ENCODE measurements at places on chromosomes 16 and 17.
A peak's percentile ranks its signal among the peaks of the same experiment; 100 is the strongest.

DNA sequence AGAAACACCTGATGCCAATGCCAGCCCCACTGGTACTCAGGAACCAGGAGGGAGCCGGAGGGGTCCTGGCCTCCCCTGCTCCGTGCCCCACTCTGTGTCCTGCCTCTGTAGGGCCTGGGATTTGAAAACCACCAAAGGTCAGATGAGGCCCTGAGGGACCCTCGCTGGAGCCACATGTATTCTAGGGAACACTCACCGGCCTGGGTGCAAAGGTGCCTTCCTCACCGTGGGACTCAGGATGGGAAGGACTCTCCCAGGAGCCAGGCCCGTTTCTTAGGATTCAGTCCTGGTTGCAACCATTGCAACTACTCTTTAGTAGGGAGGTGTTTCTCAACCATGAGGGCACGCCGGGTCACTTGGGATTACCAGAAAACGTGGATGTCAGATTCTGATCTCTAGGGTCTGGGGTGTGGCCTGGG is 74.6 kb downstream of the N4BP1 start:
- DNase-seq: no peak

DNA sequence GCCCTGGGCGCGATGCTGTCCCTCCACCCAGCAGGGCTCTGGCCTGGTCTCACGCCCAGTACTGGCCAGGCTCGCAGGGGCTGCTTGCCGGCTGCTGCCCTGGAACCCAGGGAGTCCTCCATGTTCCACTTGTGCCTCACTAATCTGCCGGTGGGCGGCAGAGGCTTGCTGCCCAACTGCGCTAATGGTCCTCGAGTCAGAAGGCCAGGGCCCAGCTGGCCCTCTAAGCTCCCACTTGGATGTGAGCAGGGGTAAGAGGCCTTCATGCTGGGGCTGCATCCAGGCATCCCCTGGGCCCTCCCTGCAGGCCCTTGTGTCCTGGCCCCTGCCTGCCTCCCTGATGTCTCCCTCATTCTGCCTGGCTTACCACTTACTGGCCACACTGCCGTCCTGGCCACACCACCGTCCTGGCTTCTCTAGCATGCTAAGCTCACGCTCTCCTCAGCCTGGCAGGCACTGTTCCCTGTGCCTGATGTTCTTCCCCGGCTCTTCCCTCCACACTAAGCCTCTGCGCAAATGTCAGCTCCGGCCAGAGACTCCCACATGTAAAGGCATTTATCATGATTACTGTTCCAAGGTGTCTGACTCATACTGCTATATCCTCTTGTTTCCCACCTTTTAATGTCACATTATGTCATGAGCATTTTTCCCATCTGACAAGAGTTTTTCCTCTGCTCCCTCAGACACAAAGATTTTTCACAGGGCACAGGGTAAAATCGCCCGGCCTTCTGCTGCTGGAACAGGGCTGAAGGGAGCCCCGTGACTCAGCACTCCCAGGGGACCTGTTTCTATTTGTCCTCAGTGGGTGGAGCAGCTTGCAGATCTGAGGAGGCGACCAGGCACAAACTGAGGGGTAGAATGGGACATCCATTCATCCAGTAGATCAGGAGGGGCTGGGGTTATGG is 15.9 kb downstream of the B9D1 start:
- peak; percentile 75 for DNase-seq

DNA sequence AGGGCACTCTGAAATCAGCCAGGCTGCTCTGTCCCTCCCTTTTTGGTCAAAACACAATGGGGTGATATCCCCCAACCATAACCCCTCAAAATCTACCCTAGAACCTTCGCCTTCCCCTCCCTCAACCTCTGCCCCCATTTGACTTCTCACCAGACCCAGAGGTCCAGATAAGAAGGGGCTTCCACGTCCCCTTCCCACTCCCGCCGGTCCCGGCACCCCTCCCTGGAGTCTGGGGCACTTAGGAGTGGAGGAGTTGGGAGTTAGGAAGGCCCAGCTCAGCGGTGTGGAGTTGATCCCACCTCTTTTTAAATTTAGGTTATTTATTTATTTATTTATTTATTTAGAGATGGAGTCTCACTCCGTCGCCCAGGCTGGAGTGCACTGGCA is 619 bp upstream of the TMEM92 start:
- DNase-seq: no peak

DNA sequence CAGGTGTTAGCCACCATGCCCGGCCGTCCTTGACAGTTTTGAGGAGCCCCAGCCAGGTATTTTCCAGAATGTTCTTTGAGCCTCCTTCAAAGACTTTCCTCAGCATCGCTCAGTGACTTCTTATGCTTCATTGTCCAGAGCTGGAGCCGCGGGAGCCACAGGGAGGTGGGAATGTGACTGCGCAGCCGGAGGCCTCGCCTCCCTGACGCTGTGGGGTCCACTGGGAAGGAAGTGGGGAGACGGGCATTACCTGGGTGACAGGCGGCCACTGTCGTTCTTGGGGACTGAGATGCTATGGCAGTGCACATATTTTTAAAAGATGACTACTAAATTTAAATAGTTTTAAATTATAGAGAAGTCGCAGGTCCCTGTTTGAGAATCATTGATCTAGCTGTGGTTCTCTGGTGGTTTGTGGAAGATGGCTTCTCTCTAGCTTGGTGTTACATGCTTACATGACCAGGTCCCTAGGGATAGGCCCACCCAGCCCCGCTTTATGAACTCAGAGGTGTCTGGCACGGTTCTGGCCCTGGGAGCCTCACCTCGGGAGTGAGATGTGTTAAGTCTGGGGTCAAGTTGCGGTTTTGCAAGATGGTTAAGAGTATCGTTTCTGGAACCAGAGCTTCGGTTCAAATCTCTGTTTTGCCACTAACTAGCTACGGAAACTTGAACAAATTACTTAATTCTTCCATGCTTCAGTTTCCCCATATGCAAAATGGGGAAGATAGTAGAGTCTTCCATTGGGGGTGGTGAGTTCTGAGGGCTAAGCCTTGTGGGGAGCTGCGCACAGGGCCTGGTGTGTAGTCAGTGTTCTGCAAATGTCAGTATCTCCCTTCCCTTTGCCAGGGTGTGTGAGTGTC is 53.0 kb downstream of the ATP2C2 start:
- no peak for DNase-seq

DNA sequence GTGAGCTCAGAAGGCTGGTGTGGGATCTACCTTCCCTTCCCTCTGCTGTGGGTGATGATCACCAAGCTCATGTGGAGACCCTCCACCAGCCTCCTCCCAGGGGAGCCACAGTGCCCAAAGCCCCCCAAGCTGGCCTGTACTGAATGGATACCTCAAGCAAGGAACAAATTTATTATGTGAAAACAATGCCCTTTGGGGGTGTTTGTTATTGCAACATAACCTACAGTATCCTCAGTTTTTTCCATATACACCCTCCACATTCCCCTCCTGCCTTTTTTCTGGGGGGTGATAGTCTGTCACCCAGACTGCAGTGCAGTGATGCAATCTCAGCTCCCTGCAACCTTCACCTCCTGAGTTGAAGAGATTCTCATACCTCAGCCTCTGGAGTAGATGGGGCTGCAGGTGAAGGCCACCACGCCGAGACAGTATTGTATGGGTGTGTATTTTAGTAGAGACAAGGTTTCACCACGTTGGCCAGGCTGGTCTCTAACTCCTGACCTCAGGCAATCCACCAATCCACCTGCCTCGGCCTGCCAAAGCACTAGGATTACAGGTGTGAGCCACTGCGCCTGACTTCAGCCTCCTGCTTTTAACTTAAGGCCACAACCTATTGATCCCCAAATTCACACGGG is 215.9 kb downstream of the CPPED1 start:
- no peak for DNase-seq

DNA sequence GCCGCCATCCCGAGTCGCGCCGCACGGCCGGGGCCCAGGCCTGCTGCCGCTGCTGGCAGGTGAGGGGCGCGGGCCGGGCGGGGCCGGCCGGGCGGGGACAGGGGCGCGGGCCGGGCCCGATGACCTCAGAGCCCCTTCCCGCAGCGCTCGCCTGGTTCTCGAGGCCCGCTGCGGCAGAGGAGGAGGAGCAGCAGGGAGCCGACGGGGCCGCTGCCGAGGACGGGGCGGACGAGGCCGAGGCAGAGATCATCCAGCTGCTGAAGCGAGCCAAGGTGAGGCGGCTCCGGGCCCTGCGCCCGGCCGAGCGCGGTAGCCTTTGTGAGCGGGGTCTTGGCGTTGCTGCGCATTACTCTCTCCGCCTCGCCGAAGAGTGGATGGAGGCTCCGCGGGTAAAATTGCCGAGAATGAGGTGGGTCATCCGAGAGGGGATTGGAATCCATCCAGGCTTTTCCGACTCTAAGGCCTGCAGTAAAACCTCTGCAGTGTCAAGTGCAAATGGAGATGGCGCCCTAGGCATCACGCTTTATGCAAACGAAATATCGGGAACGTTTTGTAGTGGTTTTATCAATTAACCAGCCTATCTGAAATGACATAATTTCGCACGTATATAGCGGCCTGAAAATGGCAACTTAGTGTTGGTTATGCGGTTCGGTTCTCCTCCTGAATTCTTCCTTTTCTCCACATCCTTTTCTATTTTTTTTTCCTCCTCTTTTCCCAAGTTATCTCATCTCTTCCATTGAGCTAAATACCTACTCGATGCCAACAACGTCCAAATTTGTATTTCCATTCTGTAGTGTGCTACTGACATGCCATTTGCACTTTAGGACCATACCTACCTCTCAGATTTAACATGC is 577 bp downstream of the TTC19 start:
- no peak for DNase-seq

- no peak for DNase-seq
Observed at GRCh38 chr17:79622122-79622601, 11.3 kb upstream of the RBFOX3 start.

GRCh38 chr17:2181206-2181896 is 122.2 kb downstream of the SMG6 start:
- peak; percentile 84 for DNase-seq

DNA sequence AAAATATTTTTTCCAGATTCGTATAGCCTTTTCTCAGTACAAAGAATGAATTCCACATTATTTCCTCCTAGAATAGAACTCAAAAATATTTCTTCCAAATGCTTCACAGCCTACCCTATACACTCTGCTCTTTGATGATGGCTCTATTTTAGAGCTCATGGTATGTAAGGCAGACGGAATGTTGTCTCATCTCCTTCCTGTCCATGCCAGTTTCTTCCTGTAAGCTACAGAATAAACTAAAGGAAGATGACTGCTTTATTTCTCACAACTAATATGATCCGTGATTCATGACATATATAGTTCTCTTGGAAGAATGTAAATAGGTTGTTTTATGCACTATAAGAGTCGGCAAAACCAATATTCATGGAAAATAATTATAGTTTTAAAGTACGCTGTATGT is 723.1 kb downstream of the CDH11 start:
- DNase-seq: no peak

DNA sequence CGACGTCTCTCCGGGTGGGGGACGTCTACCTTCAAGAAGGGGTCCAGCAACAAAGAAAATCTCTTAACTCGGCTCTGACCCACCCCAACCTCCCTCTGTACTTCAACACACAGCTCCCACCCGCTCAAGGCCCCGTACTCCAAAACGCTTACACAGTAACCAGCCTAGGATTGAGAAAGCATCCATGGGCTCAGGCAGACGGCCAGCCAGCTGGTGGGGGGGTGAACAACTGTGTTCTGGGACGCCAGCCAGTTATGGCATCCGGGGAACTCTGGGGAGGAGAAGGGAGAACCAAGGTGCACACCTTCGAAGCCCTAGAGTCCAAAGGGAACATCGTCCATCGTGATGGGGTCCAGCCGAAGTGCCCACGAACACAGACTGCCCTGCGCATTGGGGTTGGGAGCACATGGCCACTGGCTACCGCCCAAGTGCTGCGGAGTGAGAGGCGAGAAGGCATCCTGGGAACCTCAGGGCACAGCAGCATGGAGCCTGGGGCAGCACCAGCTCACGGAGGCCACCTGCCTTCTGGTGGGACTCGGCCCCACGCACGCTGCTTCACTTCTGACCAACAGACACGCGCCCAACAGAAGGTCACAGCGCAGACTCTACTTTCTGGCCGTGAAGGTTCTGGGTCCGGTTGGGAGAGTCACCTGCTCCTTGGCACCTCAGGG is 14.3 kb downstream of the SLC16A3 start:
- DNase-seq: no peak

- DNase-seq: no peak
Observed at GRCh38 chr17:38533866-38534497, 71.8 kb downstream of the SRCIN1 start.

DNA sequence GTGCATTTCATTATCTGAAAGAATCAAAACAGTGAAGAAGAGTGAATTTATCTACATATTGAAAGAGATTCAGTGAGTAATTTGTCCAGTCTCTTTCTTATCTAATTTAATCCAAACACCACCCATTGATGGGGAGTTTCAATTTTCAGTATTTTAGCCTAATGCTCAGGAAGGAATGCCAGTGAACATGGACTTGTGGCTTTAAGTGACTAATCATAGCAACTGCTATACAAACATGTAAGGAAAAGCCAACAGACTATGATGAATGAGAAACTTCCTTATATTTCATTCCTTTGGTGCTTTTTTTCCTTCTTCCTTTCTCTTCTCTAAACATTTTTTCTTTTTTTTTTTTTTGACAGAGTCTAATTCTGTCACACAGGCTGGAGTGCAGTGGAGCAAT is 885.8 kb downstream of the KCNJ2 start:
- no peak for DNase-seq

DNA sequence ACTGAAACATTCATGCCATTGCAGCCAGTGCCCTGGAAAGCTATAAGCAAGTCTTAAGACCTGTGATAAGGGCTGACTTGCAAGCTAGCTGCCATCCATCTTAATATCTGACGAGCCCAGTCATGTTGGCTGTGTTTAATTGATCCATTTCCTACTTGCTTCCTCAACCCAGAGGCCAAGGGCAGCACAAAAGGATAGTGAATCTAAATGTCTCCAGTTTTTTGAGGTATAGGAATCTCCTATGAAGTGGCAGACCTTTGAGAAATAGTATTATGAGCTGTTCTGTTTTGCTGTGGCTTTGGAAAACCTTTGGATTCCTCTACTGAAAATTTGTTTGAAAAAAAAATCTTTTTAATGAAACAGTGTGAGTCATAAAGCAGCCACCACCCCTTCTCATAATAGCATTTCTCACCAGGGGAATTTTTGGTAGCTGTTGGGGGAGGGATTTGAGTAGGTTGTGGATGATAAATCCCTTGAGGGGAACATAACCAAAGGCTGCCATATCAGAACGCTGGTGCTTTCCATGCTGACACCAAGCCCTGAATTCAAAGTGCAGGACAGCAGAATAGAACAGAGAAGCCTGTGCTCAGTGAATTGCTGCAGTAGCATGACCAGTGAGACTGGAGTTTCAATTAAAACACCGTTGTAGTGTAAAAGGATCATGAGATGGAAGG is 12.9 kb downstream of the ZNRF1 start:
- DNase-seq: peak; percentile 75

- no peak for DNase-seq
Observed at GRCh38 chr16:85171759-85172454, 59.6 kb upstream of the CIBAR2 start.

DNA sequence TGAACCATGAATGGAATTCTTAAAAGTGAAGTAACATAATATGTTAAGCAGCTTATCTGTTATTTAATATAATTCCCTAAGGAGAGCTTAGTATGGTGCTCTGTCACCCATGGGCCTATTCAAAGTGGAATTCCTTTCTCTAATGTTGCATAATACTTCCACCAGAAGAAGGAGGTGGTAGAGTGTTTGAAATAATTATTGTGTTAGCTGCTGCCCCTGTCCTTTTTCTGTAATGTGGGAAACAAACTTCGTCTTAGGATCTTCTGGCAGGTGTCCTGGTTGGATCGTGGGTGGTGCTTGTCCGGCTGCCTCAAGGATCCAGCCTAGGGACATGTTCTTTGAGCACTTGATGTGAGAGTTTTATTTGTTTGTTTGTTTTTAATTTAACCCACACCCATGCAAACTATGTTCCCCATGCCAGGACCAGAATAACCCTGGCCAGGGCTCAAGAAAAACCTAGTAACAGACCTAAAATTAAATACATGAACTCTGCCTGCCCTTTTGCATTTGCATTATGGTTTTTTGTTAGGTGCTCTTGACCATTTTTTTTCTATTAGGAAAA is 46.1 kb downstream of the ZNRF1 start:
- DNase-seq: no peak
